ENCODE measurements at places on chromosomes 4 and X.

DNA sequence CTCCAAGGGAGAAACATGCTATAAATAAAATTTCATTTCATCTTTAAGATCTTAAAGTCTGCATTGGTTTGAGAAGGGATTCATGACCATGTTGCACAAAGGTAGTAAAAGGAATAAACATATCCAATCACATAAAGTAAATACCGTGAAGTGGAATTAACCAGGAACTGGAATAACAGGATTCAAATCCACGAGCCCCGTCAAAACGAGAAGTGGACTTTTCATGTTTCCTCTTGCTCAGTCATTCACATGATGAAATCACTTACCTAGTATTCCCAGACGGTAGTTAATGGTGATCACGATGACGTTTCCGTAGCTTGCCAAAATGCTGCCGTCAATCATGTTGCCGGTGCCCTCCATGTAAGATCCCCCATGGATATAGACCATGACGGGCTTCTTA, 199.7 kb downstream of the NLGN4X start:
- DNase-seq: no peak

- DNase-seq: peak; percentile 15
Observed at GRCh38 chrX:109600237-109600651, 24.7 kb downstream of the KCNE5 start.

DNA sequence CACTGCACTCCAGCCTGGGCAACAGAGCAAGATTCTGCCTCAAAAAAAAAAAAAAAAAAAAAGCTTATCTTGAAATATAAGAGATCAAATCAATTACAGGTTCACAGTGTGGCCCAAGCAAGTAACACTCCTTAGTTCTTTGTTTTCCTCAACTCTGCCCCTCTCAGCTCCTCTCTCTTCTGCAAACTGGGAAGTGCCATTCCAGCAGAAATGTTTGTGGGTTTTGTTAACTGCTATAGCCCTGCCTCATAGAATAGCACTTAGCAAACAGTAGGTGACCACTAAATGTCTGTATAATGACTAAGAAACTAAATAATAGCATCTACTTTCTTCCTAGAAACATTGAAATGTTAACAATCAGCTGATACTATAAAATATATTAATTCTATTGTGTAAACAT, 160.0 kb upstream of the NAP1L5 start:
- no peak for DNase-seq

DNA sequence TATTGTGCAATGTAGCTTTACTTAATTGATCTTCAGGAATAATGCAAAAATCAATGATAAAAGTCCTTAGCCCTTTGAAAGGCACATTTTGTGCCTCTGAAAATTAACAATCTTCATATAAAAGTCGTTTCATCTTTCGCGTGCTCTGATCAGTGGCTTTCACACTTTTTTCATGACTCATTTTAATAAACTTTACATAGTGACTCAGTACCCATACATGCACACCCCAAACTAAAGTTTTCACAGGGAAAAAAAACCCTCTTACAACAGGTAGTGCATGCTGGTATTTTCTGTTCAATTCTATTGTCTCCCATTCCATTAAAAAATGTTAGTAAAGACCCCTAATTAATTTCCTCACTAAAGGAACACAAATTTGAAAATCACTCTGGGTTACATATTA, 21.5 kb downstream of the RWDD4 start:
- no peak for DNase-seq

GRCh38 chrX:13780868-13781427, 35.9 kb downstream of the GPM6B start:
- no peak for DNase-seq
